ENCODE measurements at places on chromosomes 6 and 20.

- DNase-seq = no peak
Observed at GRCh38 chr20:53755733-53756531, 162.3 kb upstream of the ZNF217 start.

DNA sequence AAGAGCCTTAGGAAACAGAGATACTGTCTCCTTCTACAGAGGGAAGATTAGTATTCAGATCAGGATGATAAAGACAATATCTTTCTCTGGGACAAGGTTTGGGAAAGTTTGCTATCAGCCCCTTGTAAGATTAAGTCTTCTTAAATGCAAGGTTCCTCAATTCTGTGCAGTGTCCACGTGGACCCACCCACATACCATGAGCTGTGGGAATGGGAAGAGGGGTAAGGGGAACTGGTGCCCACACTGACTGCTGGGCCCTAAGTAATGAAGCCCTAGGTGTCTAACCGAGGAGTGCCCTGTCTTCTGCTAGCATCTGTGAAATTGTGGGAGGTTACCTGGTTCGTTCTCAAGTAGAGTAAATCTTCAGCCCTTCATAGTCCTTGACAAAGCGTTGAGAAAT, 5.8 kb upstream of the SSTR4 start:
- no peak for DNase-seq

- no peak for DNase-seq
Observed at GRCh38 chr6:32370505-32370904, 1.2 kb downstream of the TSBP1 start.

DNA sequence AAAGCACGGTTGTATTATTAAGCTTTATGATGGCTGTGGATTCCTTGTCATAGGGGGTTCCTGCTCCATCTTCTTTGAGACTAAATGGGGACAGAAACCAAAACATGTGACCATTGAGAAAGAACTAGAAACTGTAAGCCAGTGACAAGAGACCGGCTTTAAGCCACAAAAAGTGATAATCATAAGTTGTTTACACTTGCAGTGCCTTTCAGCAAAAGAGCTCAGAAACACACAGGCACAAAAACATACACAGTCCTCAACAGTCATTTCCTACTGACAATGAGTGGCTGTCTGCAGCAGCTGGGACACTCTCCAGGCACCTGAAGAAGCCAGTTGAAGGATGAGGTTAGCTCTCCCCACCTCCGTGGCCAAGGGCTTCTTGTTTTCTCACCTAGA, 20.0 kb upstream of the UBE2J1 start:
- no peak for DNase-seq

- no peak for DNase-seq
Observed at GRCh38 chr6:15551798-15552197, 111.0 kb downstream of the DTNBP1 start.

- DNase-seq = no peak
Observed at GRCh38 chr6:84671183-84671582, 93.2 kb downstream of the TBX18 start.

DNA sequence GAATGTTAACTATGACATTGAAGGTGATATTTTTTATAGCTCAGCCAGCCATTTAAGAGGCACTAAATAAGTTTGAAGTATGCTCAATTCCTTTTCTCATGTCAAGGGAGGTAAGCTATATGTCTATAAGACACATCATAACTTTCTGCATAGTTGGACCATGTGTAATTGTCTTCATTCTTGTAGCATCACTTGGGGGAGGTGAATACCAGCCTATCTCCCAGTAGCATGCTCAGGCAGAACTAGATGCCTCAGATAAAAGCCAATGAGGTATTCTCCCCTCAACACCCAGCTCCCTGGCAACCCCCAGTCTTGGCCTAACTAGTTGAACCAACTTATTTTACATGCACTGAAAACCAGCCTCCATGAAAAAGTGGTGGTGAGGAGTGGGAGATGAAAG, 158.3 kb upstream of the JAG1 start:
- no peak for DNase-seq

GRCh38 chr6:149403534-149403933, 3.5 kb downstream of the SUMO4 start:
- no peak for DNase-seq

DNA sequence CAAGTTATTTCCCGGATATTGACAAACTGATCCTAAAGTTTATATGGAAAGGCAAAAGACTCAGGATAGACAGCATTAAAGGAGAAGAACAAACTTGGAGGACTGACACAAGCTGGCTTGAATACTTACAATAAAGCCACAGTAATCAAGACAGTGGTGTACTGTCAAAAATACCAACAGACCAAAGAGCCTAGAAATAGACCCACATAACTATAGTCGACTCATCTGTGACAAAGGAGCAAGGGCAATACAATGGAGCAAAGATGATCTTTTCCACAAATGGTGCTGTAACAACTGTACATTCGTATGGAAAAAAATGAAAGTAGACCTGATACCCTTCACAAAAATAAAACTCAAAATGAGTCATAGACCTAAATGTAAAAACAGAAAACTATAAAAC, 46.0 kb downstream of the ABHD12 start:
- no peak for DNase-seq

- no peak for DNase-seq
Observed at GRCh38 chr6:45688180-45688579, 310.4 kb upstream of the SUPT3H start.

GRCh38 chr20:38833857-38834164, 28.3 kb downstream of the PPP1R16B start:
- no peak for DNase-seq

DNA sequence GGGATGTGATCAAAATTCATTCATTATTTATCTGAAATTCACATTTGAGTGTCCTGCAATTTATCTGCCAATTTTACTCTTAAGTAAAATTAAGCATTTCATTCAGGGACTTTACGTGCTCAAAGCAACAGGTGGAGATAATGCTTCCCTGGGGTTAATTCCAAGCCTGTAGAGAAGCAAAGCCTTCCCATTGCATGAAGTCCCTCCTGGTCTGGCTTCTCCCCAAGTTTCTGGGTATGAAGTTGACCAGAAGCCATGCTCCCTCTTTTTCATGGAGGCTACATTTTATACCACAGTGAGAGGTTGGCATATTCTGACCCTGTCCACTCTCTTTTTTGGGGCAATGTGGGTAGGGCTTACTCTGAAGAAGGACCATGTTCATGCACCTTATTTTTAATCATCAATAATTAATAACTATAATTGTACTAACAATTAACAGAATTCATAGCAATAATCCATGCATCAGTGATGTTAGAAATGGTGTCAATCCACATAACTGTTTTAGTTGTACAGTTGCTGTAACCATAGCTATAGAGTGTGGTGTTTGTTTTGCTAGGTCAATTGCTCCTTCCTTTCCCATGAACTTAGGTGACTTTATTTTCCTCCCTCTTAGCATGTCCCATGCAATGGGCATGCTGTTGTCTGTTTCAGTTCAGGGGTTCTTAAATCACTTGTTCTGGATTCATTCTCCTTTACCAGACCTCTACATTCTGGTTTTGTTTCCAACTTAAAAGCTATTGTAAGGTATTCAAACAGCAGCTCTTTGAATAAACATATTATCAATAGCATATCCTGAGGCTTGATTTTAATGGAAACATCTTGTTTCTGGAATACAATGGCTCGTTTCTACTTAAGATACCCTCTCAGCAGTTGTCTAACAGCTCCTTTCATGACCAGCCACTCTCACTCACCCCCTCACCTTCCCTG, 1.5 kb downstream of the LAMA4 start:
- DNase-seq = no peak

- no peak for DNase-seq
Observed at GRCh38 chr6:88763160-88763559, 200.3 kb downstream of the RNGTT start.

DNA sequence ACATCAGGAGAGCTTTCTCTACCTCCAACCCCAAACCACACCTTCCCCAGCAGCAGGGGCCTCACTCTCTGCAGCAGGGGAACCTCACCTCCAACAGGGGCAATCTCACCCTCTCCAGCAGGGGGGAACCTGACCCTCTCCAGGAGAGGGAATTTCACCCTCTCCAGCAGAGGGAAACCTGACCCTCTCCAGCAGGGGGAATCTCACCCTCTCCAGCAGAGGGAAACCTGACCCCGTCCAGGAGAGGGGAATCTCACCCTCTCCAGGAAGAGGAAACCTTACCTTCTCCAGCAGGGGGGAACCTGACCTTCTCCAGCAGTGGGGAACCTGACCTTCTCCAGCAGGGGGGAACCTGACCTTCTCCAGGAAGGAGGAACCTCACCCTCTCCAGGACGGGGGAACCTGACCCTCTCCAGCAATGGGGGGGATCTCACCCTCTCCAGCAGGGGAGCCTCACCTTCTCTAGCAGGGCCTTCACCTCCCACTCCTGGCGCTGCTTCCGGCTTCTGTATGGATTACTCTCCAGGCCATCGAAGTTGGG, 3.1 kb downstream of the B3GALT4 start:
- DNase-seq = no peak

DNA sequence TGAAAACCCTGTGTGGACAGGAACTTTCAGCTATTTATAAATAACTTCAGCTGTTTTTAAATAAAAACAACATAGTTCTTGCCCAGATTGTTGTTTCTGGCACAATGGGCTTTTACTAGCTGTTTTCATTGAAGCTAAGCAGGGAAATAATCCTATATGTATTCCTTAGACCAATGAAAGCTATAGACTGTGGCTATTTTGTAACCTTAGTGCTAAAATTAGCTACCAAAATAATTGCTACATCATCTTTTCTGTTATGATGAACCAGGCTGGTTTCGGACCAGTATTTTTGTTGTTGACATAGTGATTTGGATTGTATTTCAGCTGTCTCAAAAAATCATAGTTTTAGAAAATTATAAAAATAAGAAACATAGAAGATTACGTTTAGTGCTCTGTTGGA, 13.7 kb downstream of the PHF3 start:
- no peak for DNase-seq

DNA sequence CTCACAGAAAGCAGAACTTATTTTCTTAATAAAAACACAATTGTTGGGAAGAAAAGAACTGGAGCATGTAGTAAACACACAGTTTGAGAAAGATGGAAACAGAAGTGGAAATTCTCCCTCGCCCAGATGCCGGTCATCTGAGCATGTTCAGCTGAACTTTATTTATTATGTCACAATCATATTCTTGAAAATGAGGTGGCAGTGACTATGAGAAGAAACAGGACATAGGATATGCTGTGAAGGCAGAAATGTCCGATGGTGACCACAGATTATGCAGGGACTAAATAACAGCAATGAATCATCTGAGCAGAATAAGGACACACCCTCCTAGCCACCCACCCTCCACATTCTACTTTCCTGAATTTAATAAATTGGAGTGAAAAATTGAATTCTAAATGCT, 425.3 kb upstream of the NOX3 start:
- no peak for DNase-seq

- DNase-seq = no peak
Observed at GRCh38 chr6:131285548-131285947, 150.3 kb downstream of the AKAP7 start.

- DNase-seq = no peak
Observed at GRCh38 chr6:3755637-3756545, 4.4 kb upstream of the PXDC1 start.

DNA sequence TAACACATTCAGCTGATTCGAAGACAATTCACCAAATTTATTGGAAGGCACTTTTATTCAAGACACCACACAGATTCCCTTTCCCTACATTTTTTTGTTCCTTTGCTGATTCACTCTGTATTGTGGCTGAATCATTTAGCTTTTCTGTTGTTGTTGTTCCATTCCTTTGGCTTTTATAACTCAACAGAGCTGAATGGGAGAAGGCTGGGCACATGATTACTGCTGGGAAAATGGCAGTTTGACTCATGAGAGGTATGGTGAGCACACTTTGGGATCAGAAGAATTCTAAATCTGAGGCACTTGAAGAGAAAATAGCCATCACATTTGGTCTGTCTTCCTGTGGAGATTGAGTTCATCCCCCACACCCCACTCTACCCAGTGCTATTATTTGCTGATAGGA, 15.7 kb upstream of the SAYSD1 start:
- no peak for DNase-seq

- no peak for DNase-seq
Observed at GRCh38 chr6:111855753-111856152, 17.5 kb downstream of the FYN start.

DNA sequence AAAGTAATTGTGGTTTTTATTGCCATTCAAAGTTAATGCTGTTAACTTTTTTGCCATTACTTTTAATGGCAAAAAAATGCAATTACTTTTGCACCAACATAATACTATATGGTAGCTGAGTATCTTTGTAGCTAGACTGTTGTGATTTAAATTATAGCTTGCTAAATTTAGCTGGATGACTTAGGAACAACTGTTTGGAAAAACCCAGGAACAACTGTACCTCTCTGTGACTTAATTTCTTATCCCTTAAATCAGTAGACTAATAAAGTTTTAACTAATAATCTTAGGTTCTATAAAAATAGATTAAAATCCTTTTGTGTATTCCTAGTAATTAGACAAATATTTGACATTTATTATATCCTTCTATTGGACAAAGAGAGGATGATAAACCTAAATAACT, 268.2 kb downstream of the TENT5A start:
- DNase-seq = no peak

- DNase-seq = no peak
Observed at GRCh38 chr6:82331031-82331773, 32.4 kb upstream of the TPBG start.

- DNase-seq = no peak
Observed at GRCh38 chr20:46482864-46483263, 30.5 kb downstream of the ZNF334 start.

- no peak for DNase-seq
Observed at GRCh38 chr20:51583499-51583898, 41.0 kb upstream of the NFATC2 start.

GRCh38 chr6:125367036-125367782, 65.4 kb upstream of the HDDC2 start:
- DNase-seq = no peak

- DNase-seq = no peak
Observed at GRCh38 chr20:6426287-6426891, 303.6 kb upstream of the FERMT1 start.

- DNase-seq = no peak
Observed at GRCh38 chr20:52004715-52005114, 186.9 kb downstream of the ZFP64 start.

DNA sequence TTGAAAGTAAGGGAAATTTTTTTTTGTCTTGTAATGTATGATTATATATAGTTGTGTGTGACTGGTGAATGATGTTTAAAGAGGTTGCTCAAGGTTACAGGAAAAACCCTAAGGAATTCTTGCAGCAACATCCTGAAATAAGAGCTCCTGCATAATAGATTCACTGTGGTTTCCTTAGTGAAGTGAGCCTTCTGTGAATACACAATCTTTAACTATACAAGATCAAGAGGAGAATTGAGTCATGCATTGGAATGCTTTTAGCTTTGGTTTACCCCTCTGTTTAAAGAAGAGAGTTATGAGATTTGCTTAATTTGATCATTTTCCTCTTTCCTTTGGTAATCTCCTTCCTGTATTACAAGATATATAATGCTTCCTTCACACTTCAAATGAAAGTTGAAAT, 141.6 kb upstream of the EYA4 start:
- no peak for DNase-seq

GRCh38 chr6:47646689-47647088, 51.7 kb upstream of the ADGRF4 start:
- DNase-seq = no peak

All from substantia nigra (tissue), 51 donors.